ENCODE measurements at places on chromosomes 16 and 17. TPM values are rescaled to one million over a fixed set of nuclear protein-coding genes. Genes with fewer than 3 reads are reported as not detected.

DNA sequence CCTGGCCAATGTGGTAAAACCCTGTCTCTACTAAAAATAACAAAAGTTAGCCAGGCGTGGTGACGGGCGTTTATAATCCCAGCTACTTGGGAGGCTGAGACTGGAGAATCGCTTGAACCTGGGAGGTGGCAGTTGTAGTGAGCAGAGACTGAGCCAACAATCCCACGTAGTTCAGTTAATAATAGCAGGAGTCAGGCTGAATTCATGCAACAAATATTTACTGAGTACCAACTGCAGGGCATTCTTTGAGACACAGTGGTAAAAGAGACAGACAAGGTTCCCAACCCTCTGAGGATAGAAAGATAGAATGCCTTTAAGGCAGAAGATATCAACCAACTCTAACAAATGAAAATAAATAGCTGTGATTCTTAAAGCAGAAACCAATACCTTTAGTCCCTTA lies 39.1 kb downstream of the SPOP start:
- no peak for DNase-seq

The KCTD2 gene
- total RNA-seq: 23.8 TPM

The RAB11FIP4 gene
- 5.5 TPM for total RNA-seq

DNA sequence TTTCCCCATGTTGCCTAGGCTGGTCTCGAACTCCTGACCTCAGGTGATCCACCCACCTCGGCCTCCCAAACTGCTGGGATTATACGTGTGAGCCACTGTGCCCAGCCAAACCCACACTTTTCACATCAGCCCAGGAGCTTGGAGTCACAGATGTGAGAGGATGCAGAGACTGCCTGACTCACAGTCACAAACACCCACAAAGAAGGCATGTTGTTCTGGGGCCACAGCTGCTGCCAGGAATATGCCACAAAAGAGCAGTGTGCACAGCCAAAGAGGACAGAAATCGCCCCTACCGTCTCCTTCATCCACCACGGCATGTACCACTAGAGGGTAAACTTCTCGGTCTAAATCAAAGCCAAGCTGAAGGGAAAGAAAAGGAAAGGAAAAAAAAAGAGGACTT lies 25.1 kb upstream of the FOXJ1 start:
- no peak for DNase-seq

Data from omental fat pad (tissue), 4 donors.